ENCODE measurements at places on chromosomes 3 and 15. TPM values are rescaled to one million over a fixed set of nuclear protein-coding genes. Genes with fewer than 3 reads are reported as not detected.

GRCh38 chr3:158539414-158540014 is 31.5 kb upstream of the MLF1 start:
- DNase-seq: peak; percentile 6

THSD4 gene
- total RNA-seq: not detected

GRCh38 chr3:136818769-136819391 is at the start of gene SLC35G2:
Gene SLC35G2 (plus strand): TSS chr3:136819126. CDS start chr3:136854461, 35,335 bp downstream.
- no peak for DNase-seq

DNA sequence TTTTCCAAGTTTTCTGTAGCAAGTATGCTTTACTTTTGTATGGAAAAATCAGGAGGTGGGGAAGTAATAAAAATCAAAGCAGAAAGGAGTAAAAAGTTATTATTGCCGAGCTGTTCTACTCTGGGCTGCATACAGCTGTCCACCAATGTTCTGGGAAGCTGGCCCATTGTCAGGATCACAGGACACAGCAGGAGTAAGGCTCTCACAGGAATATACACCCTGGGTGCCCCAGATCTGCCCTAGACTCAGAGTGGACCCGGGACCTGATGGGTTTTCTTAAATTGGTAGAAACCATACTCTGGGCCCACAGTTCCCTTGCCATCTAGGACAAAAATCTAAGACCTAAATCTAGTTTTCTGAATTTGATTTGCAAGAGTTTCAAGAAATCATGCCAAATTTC is 60.4 kb downstream of the TNIK start:
- no peak for DNase-seq

DNA sequence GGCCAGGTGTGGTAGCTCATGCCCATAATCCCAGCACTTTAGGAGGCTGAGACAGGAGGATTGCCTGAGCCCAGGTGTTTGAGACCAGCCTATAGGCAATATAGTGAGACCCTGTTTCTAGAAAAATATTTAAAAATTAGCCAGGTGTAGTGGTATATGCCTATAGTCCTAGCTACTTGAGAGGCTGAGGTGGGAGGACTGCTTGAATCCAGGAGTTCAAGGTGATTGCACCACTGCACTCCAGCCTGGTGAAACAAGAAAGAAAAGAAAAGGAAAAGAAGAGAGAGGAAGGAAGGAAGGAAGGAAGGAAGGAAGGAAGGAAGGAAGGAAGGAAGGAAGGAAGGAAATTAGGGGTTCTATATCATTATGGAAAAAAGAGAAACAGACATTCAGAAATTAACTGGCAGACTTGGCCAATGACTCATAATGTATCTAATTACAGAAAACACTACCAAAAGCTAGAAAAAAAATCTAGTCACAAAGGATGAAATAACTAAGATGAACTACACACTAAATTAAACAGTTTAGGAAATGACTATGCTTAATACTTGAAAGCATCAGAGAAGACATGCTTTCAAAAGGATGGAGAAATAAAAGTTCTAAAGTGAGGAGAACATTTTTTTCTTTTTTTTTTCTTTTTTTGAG is 45.4 kb upstream of the TERB2 start:
- no peak for DNase-seq

DNA sequence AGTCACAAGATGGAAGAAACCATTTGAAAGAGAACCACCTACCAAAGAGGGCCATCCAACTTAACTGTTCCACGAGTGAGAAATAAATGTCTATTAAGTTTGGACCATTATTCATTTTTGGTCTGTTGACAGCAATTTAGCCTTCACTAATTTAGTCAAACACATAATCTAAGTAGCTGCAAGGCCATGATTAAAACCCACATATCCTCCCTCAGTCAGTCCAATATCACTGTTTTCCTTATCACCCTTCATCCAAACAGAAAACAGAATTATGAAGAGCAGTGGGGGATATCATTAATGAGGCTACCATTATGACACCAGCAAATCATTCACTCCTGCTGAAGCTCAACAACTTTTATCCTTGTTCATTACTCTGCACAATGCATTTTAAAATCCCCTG is 52.0 kb downstream of the PIK3CB start:
- DNase-seq: no peak

GRCh38 chr3:86740751-86741150 is 250.2 kb downstream of the VGLL3 start:
- no peak for DNase-seq

DNA sequence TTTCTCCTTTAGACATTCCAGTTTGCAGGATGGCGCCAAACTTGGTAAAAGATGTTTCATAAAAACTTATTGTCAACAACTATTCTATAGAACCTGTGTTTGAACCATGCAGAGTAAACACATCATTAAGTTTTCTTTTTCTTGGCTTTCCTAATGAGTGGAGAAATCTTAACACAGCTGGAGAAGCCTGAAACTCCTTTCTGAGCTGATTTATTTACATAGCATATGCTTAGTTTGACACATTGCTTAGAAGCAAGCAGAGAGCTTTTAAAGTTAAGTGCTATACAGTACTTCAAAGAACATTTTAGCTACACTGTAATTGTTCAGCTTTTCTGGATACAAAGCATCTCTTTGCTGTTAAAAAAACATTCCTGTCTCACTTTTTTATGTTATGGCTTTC is 61.0 kb upstream of the PAQR5 start:
- no peak for DNase-seq

DNA sequence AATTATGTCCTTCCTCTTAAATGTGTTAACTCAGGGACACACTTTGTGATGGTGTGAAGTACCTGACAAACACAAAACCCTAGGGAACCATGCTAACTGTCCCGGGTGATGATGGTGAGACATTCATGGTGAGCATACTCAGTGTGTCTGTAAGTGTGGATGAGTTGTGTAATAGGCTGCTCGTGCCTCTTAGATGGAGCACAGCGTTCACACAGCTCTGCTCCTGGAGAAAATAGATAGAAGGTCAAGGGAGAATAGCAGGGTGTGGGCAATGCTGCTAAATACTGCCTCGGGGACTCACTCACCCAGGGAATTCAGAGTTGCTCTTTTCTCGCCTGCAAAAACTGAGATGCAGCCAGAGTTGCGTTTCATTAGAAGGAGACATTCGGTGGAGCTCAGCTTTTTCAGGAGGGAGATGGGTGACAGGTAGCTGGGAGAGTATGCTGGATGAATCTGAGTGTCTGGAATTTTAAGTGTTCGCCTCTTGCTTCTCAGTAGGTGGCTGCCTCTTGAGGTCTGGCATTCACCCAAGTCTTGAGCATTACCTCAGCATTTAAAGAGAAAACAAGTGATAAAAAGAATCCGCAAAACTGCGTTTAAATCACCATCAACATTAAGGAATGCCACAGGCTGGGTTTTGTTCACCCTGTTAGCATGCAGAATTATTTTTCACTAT is 813.2 kb downstream of the AGBL1 start:
- no peak for DNase-seq

- no peak for DNase-seq
These were observed 56.8 kb upstream of the SLC6A6 start for GRCh38 chr3:14345496-14346150.

DNA sequence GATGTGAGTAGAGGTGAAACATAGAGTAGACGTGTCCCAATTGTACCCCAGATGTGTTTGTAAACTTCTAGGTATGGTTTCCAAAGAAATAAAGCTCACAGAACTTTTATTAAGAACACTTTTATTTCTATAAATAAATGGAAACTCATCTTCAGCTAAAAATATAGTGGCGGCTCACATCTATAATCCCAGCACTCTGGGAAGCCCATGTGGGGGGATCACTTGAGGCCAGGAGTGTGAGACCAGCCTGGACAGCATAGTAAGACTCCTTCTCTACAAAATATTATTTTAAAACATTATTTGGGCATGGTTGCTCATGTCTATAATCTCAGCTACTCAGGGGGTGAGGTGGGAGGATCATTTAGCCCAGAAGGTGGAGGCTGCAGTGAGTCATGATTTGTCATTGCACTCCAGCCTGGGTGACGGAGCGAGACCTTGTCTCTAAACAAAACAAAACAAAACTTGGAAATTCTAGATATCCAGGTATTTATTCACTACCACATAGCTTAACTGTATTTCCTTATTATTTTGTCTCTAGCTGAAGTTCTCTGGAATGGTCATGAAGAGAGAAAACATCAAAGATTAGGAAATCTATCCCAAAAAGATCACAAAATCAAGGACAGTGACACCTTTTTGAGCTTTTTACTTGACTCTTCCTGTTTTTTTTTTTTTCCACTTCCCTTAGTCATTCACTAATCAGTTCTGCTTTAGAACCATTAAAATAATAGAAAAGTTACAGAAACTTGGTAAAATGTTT is 258.1 kb downstream of the TIGIT start:
- DNase-seq: no peak
